ENCODE measurements at places on chromosomes 2 and 18.
A peak's percentile ranks its signal among the peaks of the same experiment; 100 is the strongest.

- DNase-seq = no peak
These were observed 297.9 kb upstream of the MMADHC start for GRCh38 chr2:149885468-149885867.

GRCh38 chr2:142707318-142707717 is 170.1 kb upstream of the KYNU start:
- no peak for DNase-seq

DNA sequence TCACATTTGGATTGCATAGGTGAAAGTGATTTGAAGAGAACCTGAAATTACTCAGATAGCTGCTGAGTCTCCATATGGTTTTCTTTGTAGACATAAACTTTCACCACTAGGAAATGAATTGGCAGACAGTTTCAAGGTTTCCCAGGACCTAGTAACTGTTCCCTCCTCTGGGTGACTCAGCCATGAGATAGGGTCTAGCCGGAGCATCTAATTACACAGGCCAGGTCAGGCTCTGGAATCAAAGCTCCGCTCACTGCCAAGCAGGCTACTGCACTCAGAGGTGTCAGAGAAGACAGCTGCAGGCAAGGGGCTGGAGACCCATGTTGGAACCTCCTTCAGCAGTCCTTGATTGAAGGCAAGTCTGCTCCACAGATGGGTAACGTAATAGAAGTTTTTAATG is 429.2 kb downstream of the TNS1 start:
- DNase-seq = no peak

GRCh38 chr2:205024822-205025518 is 479.7 kb downstream of the PARD3B start:
- DNase-seq = no peak

DNA sequence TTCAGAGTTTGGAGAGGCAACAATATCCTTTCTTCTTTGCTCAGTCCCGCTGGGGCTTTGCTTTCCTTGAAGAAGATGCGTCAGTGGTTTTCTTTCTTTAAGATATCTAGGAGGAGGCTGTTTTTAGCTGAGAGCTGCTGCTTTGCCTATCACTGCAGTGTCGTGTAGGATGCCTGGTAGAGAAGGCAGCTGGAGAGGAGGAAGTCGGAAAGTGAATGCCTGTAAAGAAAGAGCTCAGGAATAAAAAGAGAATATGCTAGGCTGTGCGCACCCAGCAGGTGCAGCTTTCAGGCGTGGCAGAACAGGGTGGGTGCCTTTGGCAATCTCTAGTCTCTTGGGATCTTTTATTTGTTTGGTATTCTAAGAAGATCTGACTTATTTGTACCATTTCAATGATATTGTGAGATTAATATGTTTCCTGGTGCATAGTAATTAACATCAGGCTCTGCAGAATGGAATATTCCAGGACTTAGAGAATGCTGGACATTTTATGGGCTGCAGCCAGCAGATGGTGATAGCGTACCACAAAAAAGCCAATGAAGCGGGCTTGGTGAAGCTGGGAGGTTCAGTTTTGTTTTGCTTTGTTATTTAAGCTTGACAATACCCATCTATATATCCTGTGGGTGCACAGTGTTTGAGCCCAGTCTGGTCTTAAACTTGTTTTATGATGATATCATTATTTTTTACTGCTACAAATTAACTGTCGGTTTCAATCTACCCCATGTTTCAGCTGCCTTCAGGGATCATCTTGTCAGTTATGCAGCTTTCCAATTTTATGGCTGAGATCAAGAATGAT is 34.9 kb downstream of the CAVIN2 start:
- peak; percentile 27 for DNase-seq

- no peak for DNase-seq
These were observed 420.2 kb downstream of the SUCLG1 start for GRCh38 chr2:84038866-84039265.

DNA sequence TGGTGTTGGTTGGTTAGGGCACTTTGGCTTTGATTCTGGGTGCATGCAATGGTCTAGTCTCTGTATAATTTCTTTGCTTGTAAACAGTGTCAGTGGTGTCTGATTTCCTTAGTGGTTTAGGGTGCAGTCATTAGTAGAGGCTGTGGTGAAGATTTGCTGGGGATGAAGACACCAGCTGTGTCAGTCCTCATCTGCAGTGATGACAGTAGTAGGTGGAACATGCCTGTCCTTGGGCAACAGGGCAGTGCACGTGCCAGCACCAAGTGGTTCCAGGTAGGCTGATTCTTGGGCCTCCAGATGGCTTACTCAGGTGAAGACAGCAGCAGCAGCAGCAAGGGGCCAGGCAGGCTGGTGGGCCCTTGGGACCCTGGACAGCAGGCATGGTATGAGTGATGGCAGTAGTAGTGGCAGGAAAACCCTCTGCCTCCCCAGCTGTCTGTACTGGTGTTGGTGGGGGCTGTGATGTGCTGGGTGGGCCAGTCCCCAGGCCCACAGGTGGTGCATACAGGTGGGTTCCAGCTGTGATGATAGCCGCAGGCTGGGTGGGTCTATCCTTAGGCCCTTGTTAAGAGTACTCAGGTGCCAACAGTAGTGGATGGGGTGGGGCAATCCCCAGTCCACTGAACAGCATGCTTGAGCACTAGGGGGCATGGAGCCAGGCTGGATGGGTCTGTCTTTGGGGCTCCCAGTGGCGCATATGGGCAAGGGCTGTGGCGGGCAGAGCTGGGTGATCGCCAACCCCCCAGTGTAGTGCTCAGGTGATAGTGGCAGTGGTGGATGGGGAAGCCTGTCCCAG is 140.7 kb upstream of the THUMPD2 start:
- DNase-seq = no peak

- no peak for DNase-seq
These were observed 23.9 kb downstream of the TNFAIP6 start for GRCh38 chr2:151381266-151381665.

DNA sequence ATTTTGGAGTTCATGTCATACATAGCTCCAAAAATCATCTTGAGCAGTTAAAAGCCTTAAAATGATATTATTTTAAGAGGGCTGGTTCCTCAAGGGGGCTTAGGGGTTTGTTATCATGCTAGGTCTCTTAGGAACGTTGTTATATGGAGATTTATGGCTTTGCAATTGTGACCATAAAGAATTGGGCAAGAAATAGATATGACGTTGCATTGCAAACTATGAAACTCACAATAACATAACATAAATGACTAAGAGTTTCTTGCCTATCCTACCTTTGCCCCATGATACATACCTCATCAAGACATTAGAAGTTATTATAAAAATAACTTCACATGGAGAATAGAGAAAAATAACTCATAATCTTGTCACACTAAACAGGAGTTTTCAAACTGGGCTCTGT is 206.4 kb upstream of the SESTD1 start:
- no peak for DNase-seq

DNA sequence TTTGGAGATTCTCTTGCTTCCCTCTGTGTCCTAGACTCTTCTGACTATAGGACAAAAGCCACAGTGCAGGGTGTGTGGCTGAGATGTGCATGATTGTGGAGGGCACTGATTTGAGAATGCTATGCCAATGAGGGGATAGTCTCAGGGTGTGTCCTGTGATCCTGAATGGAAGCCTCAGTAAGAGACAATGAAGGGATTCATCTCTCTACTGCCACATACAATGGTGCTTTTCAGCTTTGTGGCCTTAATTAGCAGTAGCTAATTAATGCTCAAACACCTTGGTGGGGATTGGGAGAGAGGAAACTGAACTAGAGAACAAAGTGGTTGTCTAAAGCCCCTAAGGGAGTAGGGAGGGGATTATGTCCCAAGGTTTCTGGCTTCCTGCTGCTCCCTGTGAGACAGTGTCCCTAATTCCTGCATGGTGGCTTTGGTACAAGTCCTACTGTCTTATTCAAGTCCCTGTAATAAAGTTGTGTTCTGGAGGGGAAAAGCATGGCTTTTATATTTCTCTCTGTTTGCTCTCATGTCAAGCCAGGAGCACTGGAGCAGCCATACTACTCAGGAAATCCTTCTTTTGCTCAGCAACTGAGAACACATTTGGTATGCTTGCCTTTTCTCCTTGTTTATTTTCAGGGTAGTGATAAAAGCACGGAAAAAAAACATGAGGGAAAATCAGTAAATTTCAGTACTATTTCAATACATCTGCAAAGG is 415.2 kb upstream of the TCF4 start:
- DNase-seq = no peak

DNA sequence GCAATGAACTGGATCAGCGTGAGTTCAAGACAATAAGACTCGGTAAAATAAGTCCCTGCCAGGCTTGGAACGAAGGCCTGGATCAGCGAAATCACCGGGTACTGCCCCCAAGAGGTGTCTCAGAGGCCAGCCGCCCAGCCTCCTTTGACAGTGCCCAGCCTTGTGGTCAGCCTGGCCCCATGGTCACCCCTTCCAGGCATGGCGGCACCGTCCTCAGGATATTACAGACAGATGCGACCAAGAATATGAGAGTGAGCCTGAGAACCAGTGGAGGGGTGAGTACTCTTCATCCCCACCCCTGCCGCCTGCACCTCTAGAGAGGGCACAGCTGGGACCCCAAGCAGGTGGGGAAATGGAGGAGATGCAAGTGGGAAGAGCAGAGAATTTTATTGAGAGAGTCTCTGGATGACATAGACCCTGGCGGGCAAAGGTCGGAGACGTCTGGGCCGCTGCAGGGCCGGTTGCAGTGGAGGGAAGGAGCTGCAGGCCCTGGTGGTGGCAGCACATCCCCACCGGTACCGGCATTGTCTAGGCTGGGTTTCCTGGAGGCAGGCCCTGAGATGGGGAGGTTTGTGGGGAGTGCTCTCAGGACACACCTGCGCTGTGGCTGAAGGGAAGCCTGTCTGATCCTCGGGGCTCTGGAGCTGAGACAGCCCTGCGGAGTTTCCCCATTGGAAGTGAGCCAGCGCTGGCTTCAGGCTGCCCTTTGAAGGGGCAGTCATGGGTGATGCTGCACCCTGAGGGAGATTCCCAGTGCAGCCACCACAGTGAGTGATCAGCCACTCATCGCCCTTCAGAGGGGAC is 190.0 kb downstream of the SEPTIN10 start:
- DNase-seq = no peak

DNA sequence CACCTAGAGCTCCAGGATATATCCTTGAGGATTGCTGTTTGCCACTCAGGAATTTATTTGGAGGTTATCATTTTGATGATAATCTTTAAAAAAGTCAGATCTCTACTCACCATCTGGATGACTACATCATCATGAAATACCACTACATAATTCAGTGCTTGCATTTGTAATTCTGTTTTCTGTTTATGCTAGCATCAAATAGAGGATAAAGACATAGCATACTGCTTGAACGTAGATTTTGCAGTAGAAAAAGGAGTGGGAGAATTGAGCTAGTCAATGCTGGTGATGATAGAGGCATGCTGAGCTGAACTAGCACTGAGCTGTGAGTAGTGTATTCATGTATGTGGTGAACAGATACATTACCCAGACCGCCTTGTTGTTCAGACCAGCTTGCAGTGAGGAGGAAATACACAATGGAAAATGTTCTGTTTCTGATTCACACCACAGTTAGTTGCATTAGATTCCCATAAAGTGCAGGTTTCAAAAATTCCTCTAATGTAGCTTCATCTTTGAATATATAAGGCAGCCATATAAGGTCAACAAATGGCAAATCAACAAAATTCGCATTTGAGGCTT is 68.8 kb upstream of the CDC42EP3 start:
- DNase-seq = no peak

DNA sequence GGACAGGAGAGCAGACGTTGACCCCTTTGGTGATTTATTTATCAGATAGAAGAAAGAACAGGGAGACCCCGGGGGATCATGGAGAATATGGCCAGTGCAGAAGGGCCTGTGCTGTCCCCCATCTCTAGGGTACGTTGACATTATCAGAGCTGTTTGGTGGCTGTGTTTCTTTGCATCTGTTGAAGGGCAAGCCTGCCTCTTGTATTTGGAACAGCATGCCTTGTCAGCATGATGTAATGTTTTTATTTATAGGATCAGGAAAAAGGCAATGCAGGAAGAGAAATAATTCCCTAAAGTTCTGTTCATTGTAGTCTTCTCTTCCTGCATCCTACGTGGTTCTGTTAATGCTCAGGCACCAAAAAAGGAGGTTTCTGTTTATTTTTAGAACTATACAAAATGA is 49.8 kb upstream of the CABYR start:
- DNase-seq = no peak

GRCh38 chr2:134200036-134200618 is 53.7 kb upstream of the MGAT5 start:
- no peak for DNase-seq

DNA sequence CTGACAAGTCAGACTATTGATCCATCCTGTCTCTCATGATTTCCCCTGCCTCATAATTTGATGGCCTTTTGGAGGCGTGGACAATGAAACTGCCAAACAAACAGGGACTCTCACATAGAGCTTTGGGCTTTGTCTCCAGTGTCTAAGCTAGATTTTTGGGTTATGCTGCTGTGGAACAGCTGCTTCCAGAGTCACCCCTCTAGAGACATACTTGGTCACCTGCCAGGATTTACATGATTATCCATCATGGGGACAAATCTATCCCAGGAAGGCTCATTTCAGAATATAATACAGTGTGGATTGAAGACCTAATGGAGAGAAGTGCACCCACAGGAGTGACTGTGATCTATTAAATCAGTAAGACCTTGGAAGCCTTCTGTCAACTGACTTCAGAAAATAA is 159.6 kb downstream of the SLC8A1 start:
- no peak for DNase-seq

GRCh38 chr2:121649149-121649595 is at the start of gene CLASP1:
Gene CLASP1, minus strand, starts transcription at chr2:121649462. Its CDS starts 43,567 bp downstream, at chr2:121605895.
- no peak for DNase-seq

DNA sequence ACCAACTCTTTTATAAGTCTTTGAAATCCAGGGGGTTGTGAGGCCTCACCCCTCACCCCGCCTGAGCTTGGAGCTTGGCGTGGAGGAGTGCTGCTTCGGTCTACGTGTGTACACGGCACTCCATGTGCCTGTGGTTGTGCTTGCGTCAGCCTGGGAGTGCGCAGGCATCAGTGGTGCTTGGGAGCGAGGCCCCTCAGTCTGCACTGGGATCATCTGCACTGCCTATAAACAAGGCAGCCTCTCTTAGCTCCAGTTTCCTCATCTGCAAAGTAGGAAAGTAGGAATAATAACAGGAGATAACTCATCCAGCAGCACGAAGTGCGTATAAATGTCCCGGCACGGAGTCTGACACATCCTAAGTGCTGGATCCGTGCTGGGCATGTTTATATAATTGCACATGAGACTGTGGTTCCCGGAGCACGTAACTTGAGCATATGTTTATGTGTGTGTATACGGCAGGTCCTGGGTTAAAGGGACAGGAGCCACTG is 1.2 kb downstream of the GYPC start:
- DNase-seq = peak; percentile 79

GRCh38 chr2:45782436-45782835 is 131.0 kb downstream of the PRKCE start:
- DNase-seq = no peak

- DNase-seq = no peak
These were observed 478.4 kb downstream of the STK39 start for GRCh38 chr2:167769020-167769419.

- DNase-seq = no peak
These were observed 112.7 kb upstream of the BCL2L11 start for GRCh38 chr2:111007757-111008688.

Data from natural killer cell (primary cell).